Mesothelial cell of epicardium (in vitro differentiated cells): ENCODE measurements at places on chromosomes 7 and 10. TPM values are rescaled to one million over a fixed set of nuclear protein-coding genes. Genes with fewer than 3 reads are reported as not detected.

GRCh38 chr7:52940481-52940880, 95.0 kb upstream of the POM121L12 start:
- no peak for DNase-seq

- DNase-seq = no peak
Measured at GRCh38 chr7:138499340-138499739, 39.3 kb downstream of the TRIM24 start.

DNA sequence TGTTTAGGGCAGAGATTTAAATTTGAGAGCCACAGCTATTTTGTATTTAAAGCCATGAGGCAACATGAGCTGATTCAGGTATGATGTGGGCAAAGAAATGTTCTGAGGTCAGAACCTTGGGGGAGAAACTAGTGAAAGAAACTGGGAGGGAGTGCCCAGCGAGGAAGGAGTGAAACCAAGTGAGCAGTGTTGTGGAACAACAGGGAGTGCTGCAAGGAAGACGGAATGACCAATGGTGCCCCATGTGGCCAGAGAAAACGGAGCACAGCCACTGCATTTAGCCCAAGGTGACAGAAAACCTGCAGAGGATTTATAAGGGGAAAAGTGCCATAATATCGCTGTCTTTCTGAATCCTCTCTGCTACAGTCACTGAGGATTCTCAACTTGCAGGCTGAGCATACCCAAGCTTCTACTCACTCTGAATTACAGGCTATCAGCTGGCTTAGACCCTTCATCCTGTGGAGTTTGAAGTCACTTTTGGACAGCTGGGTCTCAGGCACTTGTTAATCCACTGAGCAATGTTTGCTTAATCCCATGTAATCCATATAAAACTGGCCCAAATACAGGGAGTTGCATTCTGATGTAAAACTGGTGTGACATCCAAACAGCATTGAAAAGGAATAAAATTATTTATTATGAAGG, 777.3 kb downstream of the CCSER2 start:
- DNase-seq = no peak

DNA sequence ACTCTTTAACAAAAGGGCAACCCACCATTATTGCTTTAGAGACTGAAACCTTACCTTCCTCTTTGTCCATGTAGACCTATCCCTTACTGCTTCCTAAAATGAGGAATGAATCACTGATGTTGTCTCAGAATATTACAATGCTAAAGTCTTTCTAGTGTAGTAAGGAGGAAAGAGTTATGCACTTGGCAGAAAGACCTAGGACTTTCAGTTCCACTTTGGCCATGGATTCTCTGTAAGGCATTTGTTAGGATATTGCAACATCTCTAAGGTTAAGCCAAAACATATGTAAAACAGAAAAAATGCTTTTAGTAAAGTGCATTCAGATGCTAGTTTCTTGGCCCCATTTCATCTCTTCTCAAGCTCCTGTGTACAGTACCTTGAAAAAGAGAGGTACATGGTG, 230.9 kb downstream of the PARD3 start:
- no peak for DNase-seq

GRCh38 chr10:84587789-84588188, 259.4 kb downstream of the CCSER2 start:
- DNase-seq = no peak

DNA sequence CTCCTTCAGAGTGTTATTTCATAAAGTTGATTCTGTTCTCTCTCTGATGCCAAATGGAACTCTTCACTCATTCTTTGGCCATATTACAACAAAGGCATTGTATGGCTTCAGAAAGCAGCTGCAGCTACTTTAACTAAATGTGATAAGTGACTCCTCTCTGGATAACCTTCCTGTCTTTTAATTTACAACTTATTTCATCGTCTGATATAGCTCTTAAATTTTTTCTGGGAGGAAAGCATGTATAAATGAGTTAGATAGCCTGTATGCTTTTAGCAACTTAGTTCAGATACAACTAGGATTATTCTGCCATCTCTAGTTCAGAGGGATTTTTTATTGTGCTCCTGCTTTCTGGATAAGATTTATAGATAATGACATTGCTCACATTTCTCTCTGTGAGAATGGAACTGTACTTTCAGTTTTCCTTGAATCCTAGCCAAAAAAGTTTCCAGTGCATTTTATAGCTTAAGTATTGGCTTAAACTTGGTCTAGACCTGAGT, 57.5 kb downstream of the KLHDC10 start:
- DNase-seq = no peak

DNA sequence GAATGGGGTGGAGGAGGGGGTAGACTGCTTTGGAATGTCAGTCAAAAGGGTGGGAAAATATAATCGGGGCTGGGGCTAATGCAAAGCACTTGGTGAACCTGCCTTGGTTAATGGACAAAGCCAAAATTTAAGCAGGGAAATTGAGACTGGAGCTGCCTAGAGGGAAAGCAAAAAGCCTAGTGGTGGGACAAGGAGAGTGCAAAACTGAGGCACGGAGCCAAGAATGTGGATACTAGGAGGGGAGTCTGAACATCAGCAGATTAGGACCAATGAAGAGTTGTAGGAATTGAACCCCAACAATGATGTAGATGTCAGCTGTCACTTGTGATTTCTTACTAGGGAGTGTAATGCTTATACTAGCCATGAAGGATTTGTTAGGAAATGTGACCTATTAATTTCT, 195.9 kb downstream of the MDFIC start:
- no peak for DNase-seq

GRCh38 chr7:137992104-137992549, 9.8 kb downstream of the CREB3L2 start:
- DNase-seq = no peak

- DNase-seq = no peak
Measured at GRCh38 chr7:129295015-129295423, 70.2 kb downstream of the AHCYL2 start.

- no peak for DNase-seq
Measured at GRCh38 chr7:123314886-123315285, 115.1 kb upstream of the SLC13A1 start.

- no peak for DNase-seq
Measured at GRCh38 chr10:54985732-54986131, 184.7 kb upstream of the PCDH15 start.

DNA sequence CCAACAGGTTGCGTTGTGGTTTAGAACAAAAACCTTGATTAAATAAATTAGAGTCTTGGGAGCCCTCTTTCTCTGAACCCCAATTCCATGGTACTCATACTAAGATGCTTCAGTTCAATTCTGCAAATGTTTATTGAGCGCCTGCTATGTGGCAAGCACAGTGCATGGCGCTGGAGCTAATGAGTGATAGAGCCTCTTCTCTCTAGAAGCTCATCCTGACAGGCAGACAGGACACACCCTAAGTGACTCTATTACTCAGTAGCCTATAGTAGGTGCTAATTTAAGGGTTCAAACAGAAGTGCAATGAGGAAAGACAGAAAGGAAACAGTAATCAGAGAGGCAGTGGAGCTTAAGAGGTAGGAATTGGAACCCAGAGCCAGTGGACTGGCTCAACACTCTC, 124.4 kb upstream of the C7orf33 start:
- DNase-seq = no peak

- DNase-seq = no peak
Measured at GRCh38 chr7:68529221-68529620, 1069.1 kb upstream of the AUTS2 start.

GRCh38 chr7:2523461-2523936, 3.9 kb downstream of the LFNG start:
- DNase-seq = no peak

DNA sequence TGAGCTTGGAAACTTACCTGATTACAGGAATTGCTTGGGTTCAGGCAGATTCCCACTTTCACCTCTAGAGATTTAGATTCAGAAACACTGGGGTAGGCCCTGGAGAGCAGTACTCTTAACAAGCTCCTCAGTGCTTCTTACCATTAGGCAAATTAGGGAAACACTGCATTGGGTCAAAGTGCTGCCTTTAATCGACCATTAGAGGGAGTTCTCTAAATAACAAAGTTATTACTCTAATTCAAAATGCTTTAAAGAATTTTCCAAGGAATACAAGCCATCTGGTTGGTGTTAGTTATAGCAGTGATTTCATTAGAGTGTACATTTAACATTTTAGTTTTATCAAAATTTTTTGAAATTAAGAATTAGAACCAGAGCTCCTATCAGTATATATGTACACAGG, 324.5 kb downstream of the GFRA1 start:
- DNase-seq = no peak

DNA sequence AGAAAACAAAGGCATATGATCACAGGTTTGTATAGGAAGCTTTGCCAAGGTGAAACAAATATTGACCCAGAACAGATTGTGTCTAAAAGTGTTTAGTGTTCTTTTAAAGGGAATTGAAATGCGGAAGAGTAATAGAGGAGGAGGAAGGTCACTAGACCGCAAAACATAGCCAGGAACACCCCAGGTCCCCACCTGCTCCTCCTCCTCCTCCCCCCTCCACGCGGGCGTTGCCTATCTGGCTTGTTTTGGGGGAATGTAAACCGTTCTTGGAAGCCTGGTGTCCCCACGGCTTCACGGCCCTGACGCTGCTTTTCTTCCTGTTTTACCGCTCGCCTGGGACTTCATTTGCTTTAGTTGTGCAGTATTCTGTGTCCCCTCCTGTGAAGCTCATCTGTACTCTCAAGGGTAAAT, 81.0 kb upstream of the PFKP start:
- DNase-seq = no peak

The CRPPA gene
- 4.0 to 4.4 TPM (median 4.1 TPM) in 3 replicates for total RNA-seq

The NME8 gene
- 0.86 to 1.2 TPM (median 1.1 TPM) in 3 replicates for total RNA-seq

The MARVELD1 gene
- 72.5 to 75.4 TPM (median 75.4 TPM) in 3 replicates for total RNA-seq

The BRI3 gene
- total RNA-seq = 112 to 115 TPM (median 113 TPM) in 3 replicates

The GIMAP2 gene
- total RNA-seq = not detected in 3 replicates

The PLPP4 gene
- 7.4 to 8.8 TPM (median 8.7 TPM) in 3 replicates for total RNA-seq

The CCNY gene
- total RNA-seq = 66.5 to 75.4 TPM (median 68.9 TPM) in 3 replicates

The ZNF239 gene
- total RNA-seq = 8.9 to 9.5 TPM (median 9.2 TPM) in 3 replicates

The SPDYE9 gene
- total RNA-seq = 0.11 to 0.18 TPM in 2 of 3 replicates, not detected in the other

The SPOCK2 gene
- total RNA-seq = 26.7 to 32.4 TPM (median 28.5 TPM) in 3 replicates

The GPER1 gene
- 2.1 to 2.6 TPM (median 2.4 TPM) in 3 replicates for total RNA-seq
